Tibial artery (tissue), 4 donors: ENCODE measurements at places on chromosomes 2 and 18.

- no peak for DNase-seq
Observed at GRCh38 chr2:120204022-120204405, 19.2 kb downstream of the TMEM185B start.

DNA sequence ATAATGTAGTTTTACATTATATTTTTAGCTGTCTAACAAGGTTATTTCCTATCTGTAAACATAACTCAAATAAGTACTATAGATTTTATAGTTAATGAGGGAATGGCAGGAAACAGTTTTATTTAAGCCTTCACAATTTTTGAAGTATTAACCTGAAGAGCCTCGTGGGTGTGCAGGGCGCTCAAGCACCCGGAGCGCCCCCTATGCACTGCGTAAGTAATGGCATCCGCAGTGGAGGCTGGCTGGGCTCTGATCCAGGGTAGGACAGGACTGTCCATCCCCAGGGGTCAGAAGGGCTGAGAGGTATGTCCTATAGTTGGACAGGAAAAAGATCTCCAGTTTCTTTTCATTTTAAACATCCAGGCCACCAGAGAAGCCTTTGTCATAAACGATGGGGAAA is 8.2 kb upstream of the GBX2 start:
- no peak for DNase-seq

- DNase-seq, result no peak
Observed at GRCh38 chr2:210269148-210269547, 43.9 kb upstream of the ACADL start.

DNA sequence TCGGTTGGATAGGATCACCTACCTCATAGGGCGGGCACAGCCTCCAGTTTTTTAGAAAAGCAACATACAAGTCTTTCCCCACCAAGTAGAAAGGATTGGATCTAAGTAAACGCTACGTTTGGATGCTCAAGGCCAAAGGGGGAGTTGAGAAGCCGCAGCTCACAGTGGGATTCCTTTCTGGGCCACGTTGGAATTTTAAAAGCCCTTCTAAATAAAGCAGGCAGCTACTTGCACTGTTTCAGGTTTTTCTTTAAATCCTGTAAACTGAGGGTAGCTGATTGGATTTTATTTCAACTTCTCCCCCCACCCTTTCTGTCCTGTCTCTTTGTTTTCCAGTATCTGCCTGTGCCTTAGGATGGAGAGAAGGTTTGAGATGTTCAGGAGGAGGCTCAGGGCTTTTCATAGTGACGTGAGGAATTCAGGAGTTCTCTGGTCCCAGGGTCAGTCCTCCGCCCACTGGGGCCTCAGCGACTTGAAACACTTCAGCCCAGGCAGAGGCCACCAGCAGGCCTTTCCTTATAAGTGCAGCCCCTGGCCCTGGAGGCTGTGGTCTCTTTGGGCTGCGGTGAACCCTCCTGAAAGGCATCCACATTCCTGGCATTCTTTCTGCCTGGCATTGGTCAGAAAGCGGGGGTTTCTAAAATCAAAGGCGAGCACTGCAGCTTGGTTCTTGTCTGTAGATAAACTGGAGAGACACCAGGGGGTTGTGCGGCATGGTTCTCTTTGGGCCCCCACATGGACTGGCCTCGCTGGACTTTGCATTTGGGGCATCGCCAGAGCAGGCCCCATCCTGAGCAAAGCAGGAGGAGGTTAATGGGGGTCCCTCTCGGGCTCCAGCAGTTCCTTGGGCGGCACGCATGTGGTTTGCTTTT is 44.5 kb downstream of the SH3BP4 start:
- no peak for DNase-seq

GRCh38 chr2:37679072-37679695 is 7.7 kb upstream of the CDC42EP3 start:
- DNase-seq, result no peak

GRCh38 chr2:209977386-209978239 is 24.8 kb upstream of the RPE start:
- DNase-seq, result no peak

- no peak for DNase-seq
Observed at GRCh38 chr18:24198461-24198860, 59.6 kb downstream of the CABYR start.

DNA sequence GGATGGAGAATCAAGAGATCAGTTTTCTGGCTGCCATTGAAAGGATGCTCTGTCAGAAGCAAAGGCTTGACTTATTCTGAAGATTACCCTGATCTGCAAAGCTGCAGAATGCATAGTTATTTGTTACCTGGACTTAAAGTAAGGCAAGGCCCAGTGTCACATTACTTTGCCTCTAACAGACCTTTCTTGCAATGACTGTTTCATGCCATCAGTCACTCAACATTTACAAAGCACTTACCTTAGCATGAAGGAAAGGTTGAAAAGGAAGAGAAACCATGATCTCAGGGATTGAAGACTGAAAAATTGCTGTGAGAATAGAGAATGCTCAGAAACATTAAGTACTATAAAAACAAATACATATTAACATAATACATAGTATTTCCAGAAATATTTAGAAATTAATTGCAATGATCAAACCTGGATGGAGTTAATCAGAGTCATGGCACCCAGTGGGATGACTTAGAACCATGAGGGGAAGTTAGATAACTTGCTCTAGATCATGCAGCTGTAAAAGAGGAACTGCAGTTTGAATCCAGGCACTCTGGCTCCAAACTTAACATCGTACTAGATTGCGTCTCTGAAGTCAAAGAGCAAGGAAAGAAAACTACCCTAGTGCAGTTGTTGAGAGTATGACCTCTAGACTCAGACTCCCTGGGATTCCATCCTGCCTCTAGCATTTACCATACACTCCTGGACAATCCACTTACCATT is 26.5 kb upstream of the FAM117B start:
- no peak for DNase-seq

DNA sequence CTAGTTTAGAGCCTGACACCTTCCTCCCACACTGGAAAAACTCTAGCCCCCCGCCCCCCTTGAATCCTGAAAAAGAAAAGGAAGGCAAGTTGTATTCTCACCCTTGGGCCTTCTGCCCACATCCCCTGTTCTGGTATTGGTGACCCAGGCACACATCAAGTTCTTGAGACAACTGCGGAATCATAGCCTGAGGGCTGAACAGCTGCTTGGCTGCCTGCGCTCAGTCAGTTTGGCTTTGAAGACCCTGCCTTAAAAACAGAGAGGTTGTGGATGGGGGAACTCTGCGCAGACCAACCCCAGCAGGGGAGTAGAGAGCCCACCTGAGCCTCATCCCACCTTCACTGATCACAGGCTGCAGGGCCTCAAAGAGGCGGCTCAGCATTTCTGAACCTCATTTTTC is 229.2 kb downstream of the ANAPC1 start:
- DNase-seq, result no peak

GRCh38 chr18:80229363-80229762 is 18.0 kb downstream of the PARD6G start:
- no peak for DNase-seq

GRCh38 chr2:49004036-49004626 is 150.2 kb downstream of the FSHR start:
- no peak for DNase-seq

GRCh38 chr2:8249141-8249540 is 432.7 kb upstream of the ID2 start:
- peak; percentile 95 for DNase-seq

DNA sequence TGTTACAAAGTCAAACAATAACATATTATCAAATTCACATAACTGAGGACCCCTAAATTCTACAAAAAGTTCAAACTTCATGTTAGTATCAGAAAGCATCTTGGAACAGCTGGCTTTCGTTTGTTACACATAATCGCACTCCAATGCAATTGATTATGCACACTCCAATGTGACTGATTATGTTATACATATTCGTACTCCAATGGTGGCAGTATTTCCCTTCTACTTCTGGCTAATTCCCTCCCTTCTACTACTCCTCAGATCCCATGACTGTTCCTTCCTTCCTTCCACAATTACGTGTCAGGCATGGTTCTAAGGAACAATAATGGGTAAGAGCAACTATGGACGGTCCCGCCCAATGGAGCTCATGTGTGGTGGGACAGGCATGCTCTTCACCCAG is 137.1 kb upstream of the CCDC150 start:
- no peak for DNase-seq

GRCh38 chr18:25141886-25142285 is 210.1 kb downstream of the ZNF521 start:
- DNase-seq, result no peak

DNA sequence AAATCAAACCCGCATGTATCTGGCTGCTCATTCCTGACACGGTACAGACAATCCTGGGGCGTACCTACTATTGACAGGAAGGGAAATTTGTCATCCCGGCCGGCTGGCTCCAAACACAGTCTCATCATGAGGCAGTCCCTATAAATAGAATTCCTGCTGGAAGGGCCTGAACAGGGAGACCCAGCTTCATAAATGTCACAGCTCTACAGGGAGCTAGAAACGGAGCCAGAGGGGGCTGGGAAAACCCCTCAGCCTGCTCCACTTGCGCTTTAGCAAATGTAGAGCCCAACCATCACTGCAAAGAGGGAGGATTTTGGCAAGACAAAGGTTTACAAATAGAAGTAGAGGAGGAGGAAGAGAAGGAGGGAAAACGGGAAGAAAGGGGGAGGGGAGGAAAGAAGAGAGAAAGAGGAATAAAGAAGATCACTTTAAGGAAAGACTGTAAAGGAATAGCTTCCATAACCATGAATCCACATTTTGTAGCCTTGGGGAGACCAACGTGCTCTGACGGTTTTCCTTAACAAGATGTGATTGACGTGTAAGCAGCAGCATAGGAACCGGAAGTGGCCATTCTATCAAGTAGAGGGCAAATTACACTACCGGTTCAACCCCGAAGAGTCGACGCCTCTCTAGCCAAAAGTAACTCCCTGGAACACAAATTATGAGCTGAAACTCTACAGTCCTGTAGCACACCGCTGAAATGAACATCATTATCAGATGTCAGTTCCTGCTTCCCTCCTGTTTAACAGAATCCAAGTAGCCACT is 56.8 kb upstream of the TTN start:
- DNase-seq, result peak; percentile 64

DNA sequence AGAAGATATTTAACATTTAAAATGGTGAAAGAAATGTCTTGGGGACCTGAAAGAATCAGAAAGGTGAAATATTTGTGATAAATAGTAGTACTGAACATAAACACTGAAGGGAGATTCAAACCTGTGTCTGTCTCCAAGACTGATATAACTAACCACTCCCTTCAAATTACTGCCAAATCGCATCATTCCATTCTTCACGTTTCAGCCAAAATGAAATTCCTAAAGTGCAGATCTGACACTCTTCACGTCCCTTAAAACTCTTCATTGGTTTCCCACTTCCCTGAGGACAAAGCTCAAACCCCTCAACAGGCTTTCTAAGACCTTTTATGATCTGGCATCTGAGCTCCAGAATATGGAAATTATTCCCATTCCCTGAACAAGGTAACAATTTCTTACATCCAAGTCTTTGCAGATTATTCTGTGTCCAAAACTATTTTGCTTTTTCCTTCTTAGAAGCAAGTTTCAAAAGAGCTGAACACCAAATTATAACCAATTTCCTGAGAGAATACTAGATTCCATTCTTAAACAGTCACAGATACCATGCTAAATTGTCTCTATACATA is 18.9 kb downstream of the SLC8A1 start:
- DNase-seq, result no peak

GRCh38 chr2:10848541-10848940 is 36.0 kb upstream of the PDIA6 start:
- DNase-seq, result no peak

DNA sequence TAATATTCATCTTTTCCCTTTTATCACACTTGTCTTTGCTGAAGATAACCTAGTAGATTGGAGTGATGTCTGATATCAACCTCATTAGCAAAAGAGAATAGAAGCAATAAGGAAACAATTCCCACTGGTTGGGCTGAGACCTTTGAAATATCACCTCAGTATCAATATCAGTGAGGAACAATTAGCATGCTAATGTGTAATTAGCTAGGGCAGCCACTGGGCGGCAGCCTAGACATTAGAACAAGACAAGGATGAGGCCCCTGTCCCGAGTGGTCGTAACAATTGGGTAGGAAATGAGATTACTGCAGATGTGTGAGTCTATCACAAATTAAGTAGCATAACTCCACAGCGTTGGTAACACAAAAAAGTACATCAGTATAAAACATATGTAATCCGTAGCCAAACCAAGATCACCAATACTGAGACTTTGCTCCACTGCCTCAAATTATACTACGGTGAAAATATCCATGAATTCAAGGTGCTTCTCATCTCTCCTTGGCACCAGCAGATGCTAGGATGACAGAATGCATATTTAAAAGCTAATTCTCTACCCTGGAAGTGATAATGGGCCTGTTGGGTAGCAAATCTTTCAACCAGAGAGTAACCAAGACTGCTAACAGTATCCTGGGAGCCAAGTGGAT is 99.1 kb downstream of the ALPK2 start:
- DNase-seq, result peak; percentile 44

- DNase-seq, result no peak
Observed at GRCh38 chr2:199364153-199364552, 93.6 kb downstream of the SATB2 start.

- DNase-seq, result no peak
Observed at GRCh38 chr18:29960539-29960938, 1082.0 kb downstream of the DSC3 start.

DNA sequence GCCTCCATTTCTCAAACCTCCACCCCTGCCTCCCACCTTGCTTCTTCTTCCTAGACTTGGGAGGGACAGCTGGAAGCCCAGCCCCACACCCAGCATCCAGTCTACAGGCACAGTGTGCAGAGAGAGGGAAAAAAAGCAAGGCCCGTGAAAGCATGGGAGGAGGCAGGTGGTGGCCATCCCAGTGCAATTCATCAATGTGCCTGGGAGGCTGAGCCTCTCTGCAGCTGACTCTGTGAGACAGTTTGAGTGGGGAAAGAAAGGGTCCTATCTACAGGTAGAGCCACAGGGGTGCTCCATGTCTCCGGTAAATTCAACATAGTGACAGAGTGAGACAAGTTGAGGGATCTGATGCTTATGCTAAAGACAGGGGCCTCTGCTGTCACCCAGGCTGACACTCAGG is 340.6 kb downstream of the DYSF start:
- no peak for DNase-seq

DNA sequence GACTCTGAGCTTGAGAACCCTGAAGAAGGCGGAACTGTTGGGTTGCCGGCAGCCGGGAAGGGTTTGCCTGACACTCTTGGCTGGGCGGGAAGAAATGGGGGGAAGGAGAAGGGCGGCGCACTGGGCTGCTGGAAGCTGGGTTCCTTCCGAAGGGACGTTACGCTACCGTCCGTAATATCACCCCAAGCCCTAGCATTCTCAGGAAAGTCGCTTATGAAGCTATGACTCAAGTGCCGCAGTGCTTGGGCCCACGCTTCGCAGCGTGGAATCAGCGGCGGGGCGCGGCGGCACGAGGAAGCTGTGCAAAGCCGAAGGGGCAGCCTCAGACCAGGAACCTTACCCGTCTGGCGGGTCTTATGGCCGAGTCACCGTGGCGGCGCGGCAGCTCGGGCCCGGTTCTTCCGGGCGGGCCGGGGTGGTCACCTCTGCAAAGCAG is 50.2 kb upstream of the SIGLEC15 start:
- DNase-seq, result peak; percentile 85

GRCh38 chr2:180656455-180656847 is 324.0 kb upstream of the UBE2E3 start:
- no peak for DNase-seq

DNA sequence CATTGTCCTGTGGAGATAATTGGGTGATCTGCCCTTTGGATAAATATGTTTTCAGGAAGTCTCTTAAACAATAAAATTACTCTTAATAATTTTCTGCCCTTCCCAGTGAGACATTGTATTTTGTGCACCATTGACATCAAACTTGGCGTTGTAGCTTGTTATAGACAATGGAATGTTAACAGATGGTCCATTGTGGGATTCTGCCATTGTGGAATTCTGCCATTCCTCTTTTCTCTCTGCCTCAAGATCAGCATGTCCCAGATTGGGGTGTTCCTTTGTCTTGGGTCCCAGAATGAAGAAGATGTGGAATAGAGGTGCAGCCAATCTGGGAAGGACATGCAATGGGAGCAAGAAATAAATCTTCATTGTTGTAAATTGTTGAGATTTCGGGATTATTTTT is 15.1 kb upstream of the LDAH start:
- no peak for DNase-seq
